Right renal pelvis (tissue), 4 donors: ENCODE measurements at places on chromosomes 13 and 19.
A peak's percentile ranks its signal among the peaks of the same experiment; 100 is the strongest.

- no peak for DNase-seq
Measured at GRCh38 chr19:6056801-6057650, 53.3 kb downstream of the RFX2 start.

DNA sequence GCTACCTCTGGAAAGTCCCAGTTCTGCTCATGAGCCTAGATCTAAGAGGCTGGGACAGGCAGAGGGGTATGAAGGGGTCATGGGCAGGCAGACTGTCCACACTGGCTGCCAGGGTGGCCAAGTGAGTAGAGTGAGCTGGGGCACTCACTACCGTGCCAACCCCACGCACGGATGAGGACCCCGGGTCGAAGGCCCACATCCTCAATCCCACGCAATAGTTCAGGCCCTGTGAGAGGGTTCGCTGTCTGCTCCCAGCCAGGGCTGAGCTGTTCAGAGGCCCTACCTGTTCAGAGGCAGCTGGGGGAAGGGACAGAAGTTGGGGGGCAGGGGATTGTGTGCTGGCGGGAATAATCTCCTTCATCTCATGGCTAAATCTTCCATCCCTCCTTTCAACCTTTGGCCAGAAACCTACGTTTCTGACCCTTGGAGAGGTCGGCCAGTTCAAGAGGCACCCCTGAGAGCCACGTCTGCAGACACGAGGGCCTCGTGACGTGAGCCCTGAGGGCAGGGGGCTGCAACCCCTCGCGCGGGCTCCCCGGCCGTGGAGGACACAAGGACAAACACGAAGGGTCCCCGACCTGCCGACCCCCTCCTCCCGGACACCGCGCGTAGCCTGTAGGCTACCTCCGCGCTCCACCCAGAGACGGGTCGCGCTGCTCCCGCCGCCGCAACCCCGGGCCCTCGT is 1.0 kb upstream of the RPS5 start:
- DNase-seq: no peak

DNA sequence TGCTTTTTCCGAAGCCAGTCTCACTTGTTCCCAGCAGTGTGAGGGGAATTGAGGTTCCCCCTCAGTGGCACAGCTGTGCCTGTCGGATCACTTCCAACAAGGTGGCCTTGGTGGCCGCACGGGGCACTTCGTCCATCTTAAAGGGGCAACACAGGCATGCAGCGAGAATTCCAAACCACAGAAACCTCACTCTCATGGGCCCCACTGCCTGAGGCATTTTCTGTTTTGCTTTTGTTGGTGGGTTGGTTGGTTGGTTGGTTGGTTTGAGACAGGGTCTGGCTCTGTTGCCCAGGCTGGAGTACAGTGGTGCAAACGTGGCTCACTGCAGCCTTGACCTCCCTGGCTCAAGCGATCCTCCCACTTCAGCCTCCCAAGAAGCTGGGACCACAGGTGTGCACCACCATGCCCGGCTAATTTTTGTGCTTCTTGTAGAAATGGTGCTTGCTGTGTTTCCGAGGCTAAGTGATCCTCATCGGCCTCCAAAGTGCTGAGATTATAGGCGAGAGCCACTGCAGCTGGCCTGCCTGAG is 3.7 kb upstream of the NDUFS7 start:
- no peak for DNase-seq

- no peak for DNase-seq
Measured at GRCh38 chr19:33564836-33565338, 43.3 kb upstream of the PEPD start.

- no peak for DNase-seq
Measured at GRCh38 chr19:2962018-2962670, 15.2 kb upstream of the TLE6 start.

DNA sequence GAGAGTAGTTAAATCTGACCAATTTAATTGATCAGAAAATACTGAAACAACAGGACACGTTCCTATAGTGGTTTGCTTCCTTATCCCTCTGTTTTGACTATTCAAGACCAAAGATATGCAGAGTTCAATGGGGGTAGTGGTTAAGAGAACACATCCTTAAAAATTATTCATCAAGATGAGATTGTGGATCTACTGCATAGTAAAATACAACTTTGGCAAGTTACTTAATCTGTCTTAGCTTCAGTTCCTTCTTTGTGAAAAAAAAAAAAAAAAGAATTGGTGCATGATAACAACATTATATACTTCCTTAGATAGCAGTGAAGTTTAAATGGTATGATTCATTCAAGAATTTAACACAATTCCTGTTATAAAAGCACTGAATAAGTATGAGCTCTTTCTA is 552.1 kb downstream of the DCT start:
- DNase-seq: no peak

DNA sequence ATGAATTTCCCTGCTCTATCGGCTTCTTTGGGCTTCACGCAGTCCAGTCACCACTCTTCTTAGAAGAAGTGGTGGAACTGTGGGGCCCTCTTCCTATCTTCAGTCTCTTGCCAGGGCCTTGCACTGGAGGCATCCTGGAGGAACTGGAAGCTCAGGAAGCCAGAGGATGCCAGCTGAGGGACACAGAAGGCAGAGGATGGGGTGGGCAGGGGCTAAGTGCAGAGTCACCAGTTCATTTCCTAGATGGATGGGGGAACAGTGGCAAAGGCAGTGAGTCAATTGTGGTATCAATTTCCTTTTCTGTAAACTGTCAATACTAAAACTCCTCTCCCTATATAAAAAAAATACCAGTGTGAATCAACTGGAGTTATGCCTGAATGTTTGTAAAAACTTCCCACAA is 419.7 kb downstream of the KLF12 start:
- no peak for DNase-seq

DNA sequence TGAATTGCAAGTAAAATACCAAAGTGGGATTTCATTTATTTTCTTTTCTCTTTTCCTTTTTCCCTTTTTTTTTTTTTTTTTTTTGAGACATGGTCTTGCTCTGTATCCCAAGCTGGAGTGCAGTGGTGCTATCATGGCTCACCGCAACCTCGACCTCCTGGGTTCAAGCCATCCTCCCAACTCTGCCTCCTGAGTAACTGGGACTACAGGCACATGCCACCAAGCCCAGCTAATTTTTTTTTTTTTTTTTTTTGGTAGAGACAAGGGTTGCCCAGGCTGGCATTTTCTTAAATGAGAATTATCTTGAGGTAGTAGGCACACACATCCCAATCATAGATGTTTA is 68.5 kb upstream of the GPR183 start:
- no peak for DNase-seq

DNA sequence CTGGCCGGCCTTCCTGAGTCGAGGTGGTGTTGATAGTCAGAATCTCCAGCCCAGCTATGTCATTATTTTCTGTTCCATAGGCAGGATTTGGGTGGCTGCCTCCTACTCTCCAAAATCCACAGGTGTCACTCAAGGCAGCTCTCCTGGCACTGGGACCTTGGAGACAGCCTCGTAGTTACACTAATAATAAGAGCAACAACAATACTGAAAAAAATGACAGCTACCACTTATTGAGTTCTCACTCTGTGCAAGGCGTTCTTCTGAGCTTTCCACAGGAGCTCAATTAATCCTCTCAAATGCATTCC is 12.2 kb upstream of the KLK12 start:
- no peak for DNase-seq

DNA sequence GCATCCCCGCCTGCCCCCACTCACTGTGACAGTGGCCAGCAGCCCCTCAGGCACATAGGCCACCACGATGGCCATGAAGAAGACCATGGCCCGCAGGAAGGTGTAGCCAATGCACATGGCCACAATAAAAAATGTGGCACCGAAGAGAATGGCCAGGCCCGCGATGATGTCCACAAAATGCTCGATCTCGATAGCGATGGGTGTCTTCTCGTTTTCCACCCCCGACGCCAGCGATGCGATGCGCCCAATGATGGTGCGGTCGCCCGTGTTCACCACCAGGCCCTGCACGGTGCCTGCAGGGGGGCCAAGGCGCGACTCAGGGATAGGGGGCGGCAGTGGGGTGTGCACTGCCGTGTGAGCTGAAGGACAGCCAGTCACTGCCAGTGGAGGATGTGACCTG is 3.7 kb downstream of the ATP4A start:
- DNase-seq: no peak

DNA sequence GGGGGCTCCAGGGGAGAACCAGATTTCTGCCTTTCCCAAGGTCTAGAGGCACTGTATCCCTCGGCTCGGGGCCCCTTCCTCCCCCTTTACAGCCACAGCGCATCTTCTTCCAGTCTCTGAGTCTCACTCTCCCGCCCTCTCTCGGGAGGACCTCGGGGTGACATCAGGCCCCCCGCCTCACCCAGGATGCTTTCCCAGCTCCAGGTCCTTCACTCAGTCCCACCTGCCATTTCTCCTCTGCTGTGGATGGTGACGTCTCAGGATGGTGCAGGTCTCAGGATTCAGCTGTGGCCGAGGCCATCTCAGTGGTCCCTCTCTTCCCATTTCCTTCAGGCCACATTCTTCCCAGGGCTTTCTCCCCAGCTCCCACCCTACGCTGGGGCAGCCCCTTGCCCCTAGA is 13.6 kb upstream of the KDM4B start:
- no peak for DNase-seq

GRCh38 chr13:110984381-110984780 is 69.5 kb upstream of the ANKRD10 start:
- DNase-seq: no peak

DNA sequence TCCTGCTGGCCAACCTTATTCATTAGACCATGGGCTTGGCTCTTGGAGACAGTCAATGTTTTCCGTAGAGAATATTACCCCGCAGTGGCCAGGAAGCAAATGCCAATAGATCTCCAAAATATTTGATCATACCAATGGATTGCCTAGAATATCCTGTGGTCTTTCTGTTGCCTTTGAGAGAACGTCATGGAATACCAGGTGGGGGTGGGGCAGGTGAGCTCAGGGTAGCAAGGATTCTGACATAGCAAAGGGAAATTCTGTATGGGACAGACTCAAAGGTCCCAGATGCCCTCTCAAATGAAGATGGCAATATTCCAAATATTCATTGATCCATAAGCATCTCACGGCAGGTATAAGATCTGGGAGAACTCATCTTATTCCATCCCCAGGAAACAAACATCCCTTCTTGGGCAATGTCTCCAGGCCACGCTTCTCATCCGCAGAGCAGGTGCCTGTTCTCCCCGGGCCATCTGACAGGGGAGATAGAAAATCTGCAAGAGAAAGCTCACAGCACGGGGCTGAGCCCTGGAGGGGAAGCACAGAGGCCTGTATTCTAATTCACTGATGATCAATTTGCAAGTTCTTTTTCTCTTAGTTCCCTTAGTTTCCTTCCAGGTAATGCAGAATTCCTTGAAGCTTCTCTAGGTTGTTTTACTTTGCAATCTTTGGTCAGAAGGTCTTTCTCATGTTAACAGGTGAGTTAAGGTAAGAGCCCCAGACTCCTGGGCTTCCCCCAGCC is 69.6 kb upstream of the TSHZ3 start:
- no peak for DNase-seq

DNA sequence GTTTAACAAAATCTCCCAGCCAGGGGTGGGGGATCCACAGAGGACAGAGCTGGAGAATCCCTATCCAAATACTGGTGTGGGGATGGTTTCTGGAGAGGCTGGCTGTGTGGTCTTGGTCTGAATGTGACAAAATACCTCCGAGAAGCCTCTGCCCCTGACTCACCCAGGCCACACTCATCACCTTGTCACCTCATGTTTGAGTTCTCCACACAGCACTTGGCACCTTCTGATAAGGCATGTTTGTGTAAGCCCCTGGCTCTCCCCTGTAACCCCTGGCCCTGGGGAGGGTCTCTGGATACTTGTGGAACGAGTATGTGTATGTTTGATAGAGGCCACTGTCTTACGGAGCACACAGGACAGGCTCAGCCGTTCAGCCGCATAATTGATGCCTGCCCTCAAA is 14.7 kb downstream of the TECR start:
- DNase-seq: no peak

DNA sequence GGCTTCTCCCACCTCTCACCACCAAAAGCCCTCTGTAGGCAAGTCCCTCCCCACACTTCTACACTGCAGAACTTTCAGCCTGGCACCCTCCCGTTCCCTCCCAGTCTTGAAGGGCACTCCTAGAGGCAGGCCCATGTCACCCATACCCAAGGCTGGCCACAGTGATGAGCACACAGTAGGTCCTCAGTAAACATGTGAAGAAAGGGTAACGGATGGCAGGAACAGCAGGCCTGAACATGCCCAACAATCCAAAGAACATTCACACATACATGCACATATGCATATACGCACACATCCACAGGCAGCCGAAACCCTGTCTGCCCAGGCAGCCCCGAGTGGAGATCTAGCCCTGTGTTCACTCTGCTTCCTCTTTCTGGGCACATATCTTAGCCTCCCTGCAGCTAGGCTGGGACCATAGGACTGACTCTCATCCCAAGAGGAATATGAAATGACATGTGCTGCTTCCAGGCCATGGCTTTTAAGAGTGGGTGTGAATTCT is 55.2 kb downstream of the CEBPG start:
- no peak for DNase-seq

- no peak for DNase-seq
Measured at GRCh38 chr19:46189971-46190888, 39.3 kb upstream of the IGFL1 start.

GRCh38 chr19:12194827-12195731 is 32.2 kb downstream of the ZNF136 start:
- DNase-seq: peak; percentile 85

DNA sequence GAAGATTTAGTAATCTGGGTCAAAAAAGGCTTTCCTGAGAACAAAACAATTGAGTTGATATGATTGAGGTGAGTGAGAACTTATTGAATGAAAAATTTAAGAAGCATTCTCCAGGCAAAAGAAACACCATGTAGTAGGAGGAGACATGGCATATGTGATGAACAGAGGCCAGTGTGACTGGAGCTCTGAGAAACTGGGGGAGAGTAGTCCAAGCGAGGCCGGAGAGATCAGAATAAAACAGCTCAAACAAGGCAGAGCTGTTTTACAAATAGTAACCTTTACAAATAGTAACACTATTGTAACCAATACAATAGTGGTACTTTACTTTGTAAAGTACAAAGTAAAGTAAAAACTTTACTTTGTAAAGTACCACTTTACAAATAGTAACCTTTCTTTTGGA is 1159.1 kb downstream of the PCDH9 start:
- no peak for DNase-seq

GRCh38 chr19:41351339-41352245 is 2.1 kb downstream of the TGFB1 start:
- no peak for DNase-seq

- no peak for DNase-seq
Measured at GRCh38 chr19:3506384-3507340, 551 bp downstream of the FZR1 start.

GRCh38 chr19:5957170-5957569 is 20.8 kb downstream of the RANBP3 start:
- no peak for DNase-seq

GRCh38 chr19:54674021-54674617 is 11.3 kb downstream of the LILRB4 start:
- peak; percentile 1 for DNase-seq

- no peak for DNase-seq
Measured at GRCh38 chr19:47447470-47448359, 24.0 kb downstream of the SLC8A2 start.

- DNase-seq: no peak
Measured at GRCh38 chr13:49124693-49125304, 95.3 kb upstream of the MLNR start.

DNA sequence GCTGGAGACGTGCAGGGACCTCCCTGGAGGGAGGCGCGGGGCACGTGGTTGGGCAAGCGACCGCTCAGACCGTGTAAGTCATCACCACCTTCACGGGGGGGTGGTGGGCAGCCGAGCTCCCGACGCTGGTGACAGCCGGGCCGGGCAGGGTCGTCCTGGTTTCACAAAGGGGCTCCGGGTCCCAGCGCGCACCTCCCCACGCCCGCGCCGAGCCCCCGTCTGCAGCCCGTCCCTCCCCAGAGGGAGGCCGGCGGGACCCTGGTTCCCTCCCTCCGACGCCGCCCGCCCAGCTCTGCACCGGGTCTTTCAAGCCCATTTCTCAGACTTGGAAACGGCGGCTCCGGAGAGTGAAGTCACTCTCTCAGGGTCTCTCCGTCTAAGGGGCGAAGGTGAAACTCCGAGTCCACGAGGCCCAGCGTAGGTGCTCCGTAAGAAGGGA is 729 bp upstream of the ARID3A start:
- no peak for DNase-seq
